Osteoblast (primary cell): ENCODE measurements at places on chromosomes 13 and 19. TPM values are rescaled to one million over a fixed set of nuclear protein-coding genes. Genes with fewer than 3 reads are reported as not detected.

SHANK1 gene
- total RNA-seq = 0.88 and 1.1 TPM in 2 replicates

C1QTNF9B gene
- total RNA-seq = not detected in 2 replicates

UGGT2 gene
- total RNA-seq = 75.4 and 78.2 TPM in 2 replicates

GAPDHS gene
- not detected in 2 replicates for total RNA-seq

SPINT2 gene
- total RNA-seq = 1.8 and 2.2 TPM in 2 replicates

PRX gene
- 2.7 and 3.3 TPM in 2 replicates for total RNA-seq

SYNE4 gene
- total RNA-seq = under 0.01 TPM in 1 of 2 replicates, not detected in the other

TMEM147 gene
- total RNA-seq = 93.1 and 98.8 TPM in 2 replicates

CEACAM16 gene
- under 0.01 TPM in 1 of 2 replicates, not detected in the other for total RNA-seq

ZNF304 gene
- total RNA-seq = 10.6 and 11.6 TPM in 2 replicates

NRTN gene
- not detected in 2 replicates for total RNA-seq

TEX29 gene
- 0.36 TPM in 1 of 2 replicates, not detected in the other for total RNA-seq

TEAD2 gene
- total RNA-seq = 40.1 and 41.3 TPM in 2 replicates
